CD8-positive, alpha-beta memory T cell (primary cell): ENCODE measurements at places on chromosomes 6 and 20.

DNA sequence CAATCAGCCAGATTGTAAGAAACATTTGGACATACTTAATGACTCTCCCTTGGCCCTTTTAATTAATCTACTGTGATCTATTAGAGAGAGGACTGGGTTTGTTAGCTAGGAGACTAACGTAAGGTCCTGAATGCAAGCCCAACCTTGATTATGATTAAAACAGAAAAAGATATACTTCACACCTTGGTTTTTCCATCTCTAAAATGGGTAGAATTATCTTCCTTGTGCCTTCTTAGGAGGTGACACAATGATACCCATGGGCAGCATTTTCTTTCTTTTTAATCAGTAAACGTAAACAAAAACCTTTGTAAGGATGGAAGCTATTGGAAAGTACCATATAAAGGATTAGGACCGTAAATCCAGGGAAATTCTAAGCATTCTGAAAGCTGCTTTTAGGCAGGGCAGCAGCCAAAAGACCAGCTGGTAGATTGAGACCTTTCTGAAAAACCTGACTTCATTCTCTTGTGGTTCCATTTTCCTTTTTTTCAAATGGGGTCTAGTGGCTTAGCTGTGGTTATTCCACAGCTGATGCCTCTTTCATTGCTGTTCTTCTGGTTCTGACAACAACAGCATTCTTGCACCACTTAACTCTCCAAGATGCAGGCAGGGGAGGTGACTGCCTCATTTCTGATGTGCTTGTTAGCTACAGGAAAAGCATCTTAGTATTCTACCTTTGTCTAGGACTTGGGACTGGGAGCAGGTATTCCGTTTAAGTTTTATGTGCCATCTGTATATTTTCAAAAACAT is 27.4 kb downstream of the RREB1 start:
- no peaks in the 10 kb centered on the region for H3K27me3 ChIP-seq
- no peak overlapping the region for H3K4me3 ChIP-seq
- no peaks in the 10 kb centered on the region for H3K36me3 ChIP-seq
- peaks cover 68% of the 10 kb centered on the region for H3K4me1 ChIP-seq

DNA sequence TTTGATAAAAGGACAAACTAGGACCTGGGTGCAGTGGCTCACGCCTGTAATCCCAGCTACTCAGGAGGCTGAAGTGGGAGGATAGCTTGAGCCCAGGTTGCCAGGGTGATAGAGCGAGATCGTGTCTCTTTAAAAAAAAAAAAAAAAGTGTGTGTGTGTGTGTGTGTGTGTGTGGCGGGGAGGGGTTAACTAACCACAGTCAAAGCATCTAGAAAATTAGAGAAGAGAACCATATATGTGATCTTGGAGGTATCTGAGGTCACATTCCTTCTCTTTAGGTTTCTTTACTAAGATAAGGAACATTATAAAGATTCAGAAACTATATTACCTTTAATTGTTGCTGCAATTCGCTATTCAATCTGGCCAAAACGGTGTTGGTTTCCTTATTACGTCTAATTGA is 80.9 kb downstream of the REPS1 start:
- DNase-seq, result no peak
- peaks cover 35% of the 10 kb centered on the region for H3K36me3 ChIP-seq
- H3K27ac ChIP-seq, result no peak overlapping the region
- H3K4me3 ChIP-seq, result no peak overlapping the region
- no peaks in the 10 kb centered on the region for H3K27me3 ChIP-seq

GRCh38 chr6:72246926-72247325 is 360.6 kb downstream of the RIMS1 start:
- H3K4me3 ChIP-seq, result no peak overlapping the region
- no peaks in the 10 kb centered on the region for H3K36me3 ChIP-seq
- H3K4me1 ChIP-seq, result no peaks in the 10 kb centered on the region
- DNase-seq, result no peak
- H3K27ac ChIP-seq, result no peak overlapping the region

DNA sequence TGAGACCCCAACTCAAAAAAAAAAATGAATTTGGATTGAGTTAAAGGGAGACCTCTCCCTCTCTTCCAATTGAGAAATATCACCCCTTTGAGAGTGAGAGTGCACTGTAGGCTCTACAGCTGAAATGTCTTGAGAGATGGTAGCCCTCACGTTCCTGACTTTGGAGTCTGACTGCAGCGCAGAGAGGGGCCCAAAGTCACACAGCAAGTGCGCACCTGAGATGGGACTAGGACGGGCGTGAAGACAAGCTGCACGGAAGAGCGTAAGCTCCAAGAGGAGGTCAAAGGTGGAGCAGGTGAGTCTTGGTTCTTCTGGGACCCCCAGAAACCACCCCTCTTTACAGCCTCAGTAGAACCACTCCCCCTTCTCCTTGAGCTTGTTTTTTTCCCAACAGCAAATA is 643 bp downstream of the SLA2 start:
- peaks cover 45% of the 10 kb centered on the region for H3K4me1 ChIP-seq
- no peak for DNase-seq
- peak overlapping the region; percentile 71 for H3K27ac ChIP-seq
- peak overlapping the region; percentile 91 for H3K4me3 ChIP-seq
- H3K27me3 ChIP-seq, result no peaks in the 10 kb centered on the region

GRCh38 chr6:24568683-24569082 is 73.9 kb downstream of the ALDH5A1 start:
- DNase-seq, result no peak
- H3K4me3 ChIP-seq, result no peak overlapping the region
- H3K36me3 ChIP-seq, result no peaks in the 10 kb centered on the region
- H3K27me3 ChIP-seq, result no peaks in the 10 kb centered on the region
- H3K27ac ChIP-seq, result no peak overlapping the region
- no peaks in the 10 kb centered on the region for H3K4me1 ChIP-seq

GRCh38 chr20:1616858-1617434 is 2.9 kb downstream of the SIRPB1 start:
- no peak for DNase-seq
- no peaks in the 10 kb centered on the region for H3K36me3 ChIP-seq
- no peak overlapping the region for H3K27ac ChIP-seq
- H3K27me3 ChIP-seq, result no peaks in the 10 kb centered on the region
- H3K4me3 ChIP-seq, result no peak overlapping the region
- H3K4me1 ChIP-seq, result peaks cover 24% of the 10 kb centered on the region

DNA sequence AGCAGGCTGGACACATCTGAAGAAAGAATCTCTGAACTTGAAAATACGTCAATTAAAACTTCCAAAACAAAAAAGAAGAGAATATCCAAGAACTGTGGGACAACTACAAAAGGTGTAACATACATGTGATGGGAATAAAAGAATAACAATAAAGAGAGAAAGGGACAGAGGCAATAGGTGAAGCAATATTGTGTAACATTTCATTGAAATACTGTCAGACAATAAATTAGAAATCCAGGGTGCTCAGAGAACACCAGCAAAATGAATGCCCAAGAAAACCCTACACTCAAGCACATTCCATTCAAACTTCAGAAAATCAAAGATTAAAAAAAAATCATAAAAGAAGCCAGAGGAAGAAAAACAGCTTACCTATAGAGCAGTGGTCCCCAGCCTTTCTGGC is 33.6 kb upstream of the ASF1A start:
- no peaks in the 10 kb centered on the region for H3K36me3 ChIP-seq
- H3K27me3 ChIP-seq, result no peaks in the 10 kb centered on the region
- H3K4me3 ChIP-seq, result no peak overlapping the region
- no peak overlapping the region for H3K27ac ChIP-seq

DNA sequence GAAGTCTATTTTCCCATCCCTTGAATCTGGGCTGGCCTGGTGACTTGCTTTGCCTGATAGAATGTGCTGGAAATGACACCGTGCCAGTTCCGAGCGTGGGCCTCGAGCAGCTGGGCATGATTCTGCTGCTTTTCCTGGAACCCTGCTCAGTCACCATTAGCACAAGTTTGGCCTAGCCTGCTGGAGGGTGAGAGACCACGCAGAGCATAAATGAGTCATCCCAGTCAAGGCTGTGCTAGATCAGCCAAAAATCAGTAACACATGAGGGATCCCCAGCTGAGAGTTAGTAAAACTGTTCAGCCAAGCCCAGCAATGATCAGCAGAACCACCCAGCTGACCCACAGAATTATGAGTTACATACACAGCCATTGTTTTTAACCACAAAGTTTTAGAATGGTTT is 74.8 kb upstream of the TOP1 start:
- no peak overlapping the region for H3K4me3 ChIP-seq
- no peaks in the 10 kb centered on the region for H3K36me3 ChIP-seq

DNA sequence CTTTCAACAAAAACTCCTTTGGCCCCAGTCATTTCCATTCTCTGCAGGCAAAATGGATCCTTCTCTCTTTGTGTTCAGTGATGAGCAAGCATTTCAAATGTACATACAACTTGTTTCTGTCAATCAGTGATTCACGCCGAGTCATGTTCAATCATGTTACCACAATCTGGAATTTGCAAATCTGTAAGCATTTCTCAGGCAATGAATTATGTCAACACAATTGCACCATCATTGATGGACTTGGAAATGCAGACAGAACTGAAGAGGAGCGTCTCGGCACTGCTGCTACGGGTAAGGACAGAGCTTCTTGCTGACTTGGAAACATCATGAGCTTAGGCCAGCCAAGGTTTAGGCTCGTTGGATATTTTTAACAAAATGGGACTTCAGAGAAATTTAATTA is 132.8 kb upstream of the AGPAT4 start:
- H3K4me1 ChIP-seq, result no peaks in the 10 kb centered on the region
- H3K36me3 ChIP-seq, result no peaks in the 10 kb centered on the region
- no peak for DNase-seq
- H3K27me3 ChIP-seq, result no peaks in the 10 kb centered on the region

GRCh38 chr6:167268683-167269280 is 22.3 kb upstream of the UNC93A start:
- no peaks in the 10 kb centered on the region for H3K36me3 ChIP-seq
- DNase-seq, result no peak
- no peaks in the 10 kb centered on the region for H3K4me1 ChIP-seq
- no peaks in the 10 kb centered on the region for H3K27me3 ChIP-seq

- H3K4me3 ChIP-seq, result no peak overlapping the region
- H3K36me3 ChIP-seq, result no peaks in the 10 kb centered on the region
- no peaks in the 10 kb centered on the region for H3K27me3 ChIP-seq
- no peak overlapping the region for H3K27ac ChIP-seq
- DNase-seq, result no peak
- no peaks in the 10 kb centered on the region for H3K4me1 ChIP-seq
These were observed 74.4 kb downstream of the PKHD1 start for GRCh38 chr6:52013035-52013434.

DNA sequence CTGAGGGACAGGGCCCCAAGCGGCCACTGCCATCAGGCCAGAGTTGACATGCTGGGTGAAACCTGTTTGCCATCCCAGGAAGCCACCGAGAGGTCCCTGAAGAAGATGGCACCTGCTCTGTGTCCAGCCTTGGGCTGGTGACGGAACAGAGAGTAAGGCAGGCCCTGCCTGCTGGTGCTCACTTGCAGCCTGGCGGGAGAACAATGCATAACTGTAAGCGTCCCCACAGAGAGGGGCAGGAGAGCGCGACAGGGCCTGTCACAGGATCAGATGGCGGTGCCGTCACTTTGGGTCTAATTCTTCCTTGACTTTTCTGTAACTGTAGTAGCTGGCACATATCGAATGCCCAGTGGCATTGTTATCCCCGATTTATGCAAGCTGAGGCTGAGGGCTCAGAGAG is 29.0 kb upstream of the VSTM2L start:
- no peak for DNase-seq
- no peaks in the 10 kb centered on the region for H3K4me1 ChIP-seq
- no peak overlapping the region for H3K27ac ChIP-seq
- no peaks in the 10 kb centered on the region for H3K27me3 ChIP-seq

DNA sequence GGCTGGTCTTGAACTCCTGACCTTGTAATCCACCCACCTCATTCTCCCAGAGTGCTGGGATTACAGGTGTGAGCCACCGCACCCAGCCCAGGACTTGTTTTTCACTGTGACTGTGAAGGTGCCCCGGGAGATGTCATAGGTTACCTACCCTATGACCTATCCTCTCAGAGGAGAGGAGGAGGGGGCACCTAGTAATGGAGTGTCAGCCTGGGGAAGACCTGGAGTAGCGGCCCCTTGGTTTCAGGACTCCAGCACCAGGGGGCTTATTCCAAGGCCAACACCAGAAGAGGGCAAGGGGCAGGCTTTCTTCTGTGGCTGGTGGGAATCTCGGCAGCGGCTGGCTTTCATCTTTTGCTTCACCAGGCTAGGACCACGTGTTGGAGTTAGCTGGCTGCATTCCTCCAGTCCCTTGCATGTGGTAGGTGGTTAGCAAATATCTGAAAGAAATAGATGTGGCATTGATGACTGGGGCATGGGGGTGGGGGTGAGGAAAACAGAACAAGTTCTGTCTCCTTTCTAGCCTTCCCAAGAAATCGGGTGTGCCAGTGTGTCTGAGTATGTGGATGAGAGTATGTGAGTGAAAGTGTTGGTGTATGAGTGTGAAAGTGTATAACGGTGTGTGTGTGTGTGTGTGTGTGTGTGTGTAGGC is 7.9 kb upstream of the ITPR3 start:
- H3K4me1 ChIP-seq, result peaks cover 8% of the 10 kb centered on the region
- no peaks in the 10 kb centered on the region for H3K36me3 ChIP-seq
- no peak overlapping the region for H3K4me3 ChIP-seq
- no peak for DNase-seq

- H3K36me3 ChIP-seq, result no peaks in the 10 kb centered on the region
- no peaks in the 10 kb centered on the region for H3K27me3 ChIP-seq
- no peak overlapping the region for H3K4me3 ChIP-seq
- DNase-seq, result no peak
- no peak overlapping the region for H3K27ac ChIP-seq
These were observed 109.8 kb downstream of the SULF2 start for GRCh38 chr20:47675190-47676142.

GRCh38 chr6:13689511-13690256 is 22.0 kb downstream of the RANBP9 start:
- no peak overlapping the region for H3K4me3 ChIP-seq
- H3K36me3 ChIP-seq, result no peaks in the 10 kb centered on the region
- DNase-seq, result no peak

DNA sequence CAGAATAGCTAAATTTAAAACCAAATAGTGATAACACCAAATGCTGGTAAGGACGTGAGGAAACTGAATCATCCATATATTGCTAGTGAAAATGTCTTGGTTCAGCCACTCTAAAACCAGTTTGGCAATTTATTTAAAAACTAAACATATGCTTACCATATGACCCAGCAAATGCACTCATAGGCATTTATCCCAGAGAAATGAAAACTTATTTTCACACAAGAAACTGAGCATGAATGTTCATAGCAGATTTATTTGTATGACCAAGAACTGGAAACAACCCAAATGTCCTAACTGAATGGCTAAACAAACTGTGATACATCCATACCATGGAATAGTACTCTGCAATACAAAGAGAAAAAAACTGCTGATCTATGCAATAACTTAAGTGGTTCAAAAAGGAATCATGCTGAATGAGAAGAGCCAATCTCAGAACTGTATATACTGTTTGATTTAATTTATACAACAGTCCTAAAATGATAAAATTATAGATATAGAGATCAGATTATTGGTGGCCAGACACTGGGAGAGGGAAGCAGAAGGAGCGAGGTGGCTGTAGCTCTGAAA is 115.6 kb upstream of the ADGRF1 start:
- H3K4me1 ChIP-seq, result no peaks in the 10 kb centered on the region
- H3K27me3 ChIP-seq, result no peaks in the 10 kb centered on the region
- no peak overlapping the region for H3K4me3 ChIP-seq
- no peak overlapping the region for H3K27ac ChIP-seq

- no peak overlapping the region for H3K4me3 ChIP-seq
- H3K27ac ChIP-seq, result no peak overlapping the region
- no peaks in the 10 kb centered on the region for H3K36me3 ChIP-seq
- H3K27me3 ChIP-seq, result no peaks in the 10 kb centered on the region
- DNase-seq, result no peak
These were observed 3.3 kb upstream of the PRDM1 start for GRCh38 chr6:106082735-106083398.

- H3K36me3 ChIP-seq, result no peaks in the 10 kb centered on the region
- DNase-seq, result no peak
- H3K27ac ChIP-seq, result no peak overlapping the region
- H3K27me3 ChIP-seq, result no peaks in the 10 kb centered on the region
- H3K4me3 ChIP-seq, result no peak overlapping the region
These were observed 9.3 kb downstream of the SLC2A4RG start for GRCh38 chr20:63748934-63749270.
